ENCODE measurements at places on chromosomes 6 and 20.

DNA sequence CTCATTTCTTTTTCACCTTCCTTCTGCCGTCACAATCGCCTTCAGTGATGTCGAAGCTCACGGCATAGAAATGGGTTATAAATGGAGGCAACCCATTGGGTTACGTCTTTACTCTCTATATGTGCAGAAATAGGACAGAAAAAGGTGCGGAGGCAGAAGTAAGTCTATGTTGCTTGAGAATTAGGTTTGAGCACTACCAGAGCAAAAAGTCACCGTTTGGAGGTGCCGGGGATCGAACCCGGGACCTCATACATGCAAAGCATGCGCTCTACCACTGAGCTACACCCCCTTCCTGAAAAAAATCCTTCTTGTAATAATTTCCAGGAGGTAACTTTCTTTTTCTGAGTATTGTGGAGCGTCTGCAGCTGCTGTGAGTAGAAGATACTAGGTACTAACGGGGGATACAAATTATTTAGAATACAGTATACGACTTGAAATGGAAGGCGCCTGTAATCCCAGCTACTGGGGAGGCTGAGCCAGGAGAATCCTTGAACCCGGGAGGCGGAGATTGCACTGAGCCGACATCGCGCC, 134.2 kb downstream of the TRIM27 start:
- peak; percentile 56 for DNase-seq

GRCh38 chr6:17165383-17165782, 63.5 kb downstream of the STMND1 start:
- no peak for DNase-seq

GRCh38 chr20:43939762-43940121, 25.1 kb downstream of the TOX2 start:
- no peak for DNase-seq

DNA sequence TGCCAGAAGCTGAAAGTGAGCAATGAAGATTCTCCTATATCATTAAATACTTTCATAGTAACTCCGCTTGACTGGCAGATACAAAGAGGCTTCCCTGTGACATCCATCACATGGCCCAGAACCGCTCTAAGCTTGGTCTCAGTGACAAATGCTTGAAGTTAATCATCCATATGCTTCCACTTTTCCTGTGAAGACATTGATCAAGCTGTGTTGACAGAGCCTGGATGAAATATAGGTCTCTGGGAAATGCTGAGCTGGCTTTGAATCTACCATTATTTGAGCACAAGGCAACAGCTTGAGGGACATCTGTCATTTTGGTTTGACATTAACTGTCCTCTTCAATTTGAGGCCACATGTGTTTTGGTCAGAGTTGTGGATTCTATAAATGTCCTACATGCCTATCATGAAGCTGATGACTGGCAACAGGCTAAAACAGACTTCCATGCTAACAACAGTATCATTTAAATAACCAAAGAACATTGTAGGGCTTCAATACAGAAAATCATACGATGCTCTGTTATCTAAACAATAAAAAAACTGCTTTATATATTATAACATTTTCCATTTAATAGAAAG, 402.2 kb upstream of the IRAK1BP1 start:
- no peak for DNase-seq

DNA sequence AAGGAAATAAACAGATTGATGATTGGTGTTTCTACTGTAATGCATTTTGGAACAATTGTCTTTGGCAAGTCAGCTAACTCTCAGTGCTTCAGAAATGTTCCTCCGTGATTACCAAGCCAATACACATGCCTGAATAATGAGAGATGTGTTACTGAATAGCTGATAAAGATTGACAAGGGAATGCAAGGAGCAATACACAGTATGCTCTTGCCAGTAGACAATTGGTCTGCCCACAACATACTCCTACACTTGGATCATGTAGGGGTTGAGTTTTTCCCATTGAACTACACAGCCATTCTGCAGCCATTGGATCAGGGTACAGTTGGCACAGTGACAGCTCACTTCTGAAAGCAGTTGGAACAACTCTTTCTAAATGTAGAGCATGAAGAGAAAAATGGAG, 5.6 kb upstream of the GJB7 start:
- no peak for DNase-seq

GRCh38 chr6:35754452-35755277, 17.8 kb downstream of the ARMC12 start:
- no peak for DNase-seq

GRCh38 chr6:133047065-133047665, 194.0 kb upstream of the EYA4 start:
- no peak for DNase-seq

All from suppressor macrophage treated with lipopolysaccharide for 1 hour (primary cell).